ENCODE measurements at places on chromosomes 4 and X.

DNA sequence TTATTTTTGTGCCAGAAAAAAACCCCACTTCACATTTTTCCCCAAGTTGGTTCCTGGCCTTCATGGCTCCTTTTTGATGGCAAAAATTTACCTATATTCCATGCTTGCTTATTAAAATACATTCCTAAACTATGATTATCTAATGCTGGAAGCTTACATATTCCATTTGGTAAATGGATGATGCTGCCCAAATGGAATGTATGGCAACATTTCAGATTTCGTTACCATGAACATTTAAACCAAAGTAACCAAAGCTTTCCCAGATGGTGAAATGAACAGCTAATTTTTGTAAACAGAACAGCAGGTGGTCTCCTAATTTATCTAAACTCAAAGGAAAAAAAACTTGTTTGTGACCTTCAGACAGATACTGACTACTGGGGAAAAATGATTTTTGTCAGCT, 110.8 kb upstream of the TEX13A start:
- no peak for DNase-seq

DNA sequence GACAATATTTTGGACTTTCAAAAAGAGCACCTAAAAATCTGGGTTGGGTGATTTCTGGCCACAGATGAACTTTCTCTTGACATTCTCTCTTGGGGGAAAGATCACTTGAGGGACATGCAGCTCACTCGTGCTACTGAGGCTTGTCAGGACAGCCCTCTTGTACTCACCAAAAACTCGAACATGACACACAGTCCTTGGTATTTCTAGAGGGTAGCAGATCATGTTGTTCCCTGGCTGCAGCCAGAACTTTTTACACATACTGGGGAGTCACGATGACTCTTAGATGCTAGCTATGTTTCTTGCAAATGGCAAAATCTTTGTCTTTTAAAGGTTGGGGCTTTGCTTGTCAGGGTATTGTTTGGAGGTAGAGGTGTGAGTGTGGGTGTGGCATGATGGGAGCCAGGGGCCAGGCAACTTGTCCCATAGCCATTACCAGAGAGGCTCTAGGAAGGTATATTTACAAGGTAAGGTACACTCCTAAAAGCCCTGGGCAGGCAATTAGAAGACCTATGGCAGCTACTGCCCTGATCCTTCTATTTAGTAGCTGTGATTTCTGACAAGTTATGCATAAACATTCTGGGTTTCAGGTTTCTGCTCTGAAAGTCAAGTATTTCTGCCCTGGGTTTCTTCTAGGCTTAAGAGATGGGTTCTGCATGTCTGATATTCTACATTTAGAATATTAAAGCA, 241.7 kb upstream of the TLL1 start:
- no peak for DNase-seq

GRCh38 chrX:140697618-140698017, 11.9 kb upstream of the LINC00632 start:
- no peak for DNase-seq

DNA sequence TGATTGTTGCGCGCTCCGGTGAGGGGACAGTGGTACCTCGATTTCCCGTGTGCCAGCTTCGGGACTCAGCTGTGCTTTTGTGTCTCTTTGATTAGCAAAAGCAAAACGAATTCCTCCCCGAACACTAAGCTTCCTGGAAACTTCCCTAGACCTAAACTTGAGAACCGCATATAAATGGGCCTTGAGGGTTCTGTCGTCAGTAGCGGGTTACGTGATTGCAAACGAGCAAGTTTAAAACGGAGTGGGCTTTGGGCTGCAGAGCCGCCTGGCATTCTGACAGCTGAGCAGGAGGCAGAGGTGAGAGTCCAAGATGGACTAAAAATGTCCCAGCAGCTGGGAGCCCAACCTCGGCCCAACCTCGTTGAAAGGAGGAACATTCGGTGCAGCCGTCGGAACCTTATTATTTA, 1.2 kb upstream of the TAPT1 start:
- no peak for DNase-seq

DNA sequence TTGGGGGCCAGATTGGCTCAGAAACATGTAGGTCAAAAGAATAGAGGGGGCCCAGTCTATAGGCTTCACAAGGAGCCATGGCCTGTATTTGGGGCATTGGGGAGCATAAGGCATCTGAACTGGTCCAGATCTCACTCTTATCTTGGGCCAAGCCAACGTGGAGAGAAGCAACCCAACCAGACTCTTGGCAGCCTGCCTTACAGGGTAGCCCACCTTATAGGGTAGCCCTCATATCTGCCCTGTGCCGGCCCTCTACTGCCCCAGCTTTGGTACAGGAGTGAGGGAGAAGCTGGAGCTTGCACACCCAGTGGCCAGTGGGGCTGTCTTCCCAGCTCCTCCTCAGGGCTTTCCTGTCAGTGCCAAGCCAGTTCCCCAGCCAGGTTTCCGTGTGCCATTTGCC, 142.2 kb downstream of the AMMECR1 start:
- DNase-seq = no peak

GRCh38 chr4:95979961-95980876, 140.3 kb downstream of the PDHA2 start:
- DNase-seq = no peak

DNA sequence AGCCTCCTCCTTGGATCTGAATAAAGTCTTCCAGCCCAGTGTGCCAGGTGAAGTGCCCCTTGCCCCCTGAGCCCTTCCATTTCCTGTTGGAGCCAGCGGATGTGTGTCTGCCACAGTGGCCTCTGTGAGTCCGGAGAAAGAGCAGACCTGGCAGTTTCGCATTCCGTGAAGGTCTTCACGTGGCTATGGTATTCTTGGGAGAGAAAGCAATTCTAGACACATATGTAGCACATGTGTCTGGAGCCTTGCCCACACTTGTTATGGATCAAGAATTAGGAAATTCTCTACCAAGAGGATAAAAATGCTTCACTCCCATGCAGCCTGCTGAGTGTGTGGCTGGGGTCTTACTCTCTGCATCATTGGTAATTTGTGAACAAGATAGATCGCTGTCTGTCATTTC, 130.9 kb downstream of the REPS2 start:
- no peak for DNase-seq

- no peak for DNase-seq
Observed at GRCh38 chr4:3679851-3680311, 86.3 kb upstream of the ADRA2C start.

DNA sequence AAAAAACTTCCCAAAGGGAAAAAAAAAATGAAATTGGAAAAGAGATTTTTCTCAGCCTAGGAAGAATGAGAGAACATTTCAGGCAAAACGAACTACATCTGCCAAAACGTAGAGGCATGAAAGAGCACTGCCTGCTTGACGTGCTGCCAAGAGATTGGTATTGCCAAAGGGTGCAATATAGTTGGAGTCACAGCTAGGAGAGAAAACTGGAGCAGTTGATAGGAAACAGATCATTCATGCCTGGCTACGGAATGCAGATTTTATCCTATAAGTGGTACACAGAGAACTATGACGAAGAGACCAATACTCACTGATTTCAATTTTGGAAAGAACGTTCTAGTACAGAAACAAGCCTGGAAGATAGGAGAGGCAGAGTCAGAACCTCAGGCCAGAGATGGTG, 68.4 kb upstream of the IQCM start:
- no peak for DNase-seq

GRCh38 chrX:64885850-64886249, 90.4 kb downstream of the ZC4H2 start:
- DNase-seq = no peak

DNA sequence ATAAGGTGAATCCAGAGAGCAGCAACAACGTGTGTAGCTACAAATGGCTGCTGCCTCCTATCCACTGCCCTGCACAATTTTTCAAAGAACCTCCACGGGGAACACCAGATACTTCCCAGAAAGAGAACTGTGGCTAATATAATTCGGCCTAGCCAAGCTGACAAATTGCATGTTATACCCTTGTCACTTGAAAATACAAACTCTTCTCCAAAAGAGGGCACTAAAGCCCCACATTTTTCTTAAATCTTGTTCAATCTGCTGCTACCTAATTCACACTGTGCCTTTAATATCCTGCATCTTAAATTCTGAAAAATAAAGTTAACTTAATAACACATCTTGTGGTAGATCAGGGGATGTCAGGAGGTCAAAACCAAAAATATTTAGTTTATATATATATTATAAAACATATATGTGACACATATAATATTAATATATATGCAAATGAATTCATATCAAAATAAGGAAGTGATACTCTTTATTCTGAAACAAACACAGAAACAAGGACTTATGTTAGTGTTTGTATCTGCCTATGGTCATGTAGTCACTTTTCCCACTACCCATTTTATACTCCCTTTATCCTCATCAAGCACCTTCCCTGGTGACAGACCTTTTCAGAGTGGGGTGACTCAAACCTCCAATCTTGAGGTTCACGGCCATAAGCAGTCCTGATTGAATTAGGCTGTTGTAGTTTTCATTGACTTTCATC, 24.1 kb downstream of the CT45A1 start:
- no peak for DNase-seq

Measured in activated naive CD4-positive, alpha-beta T cell (primary cell).